ENCODE measurements at places on chromosomes 3 and 15.

- DNase-seq: no peak
Observed at GRCh38 chr3:48575366-48575765, 11.8 kb upstream of the UCN2 start.

DNA sequence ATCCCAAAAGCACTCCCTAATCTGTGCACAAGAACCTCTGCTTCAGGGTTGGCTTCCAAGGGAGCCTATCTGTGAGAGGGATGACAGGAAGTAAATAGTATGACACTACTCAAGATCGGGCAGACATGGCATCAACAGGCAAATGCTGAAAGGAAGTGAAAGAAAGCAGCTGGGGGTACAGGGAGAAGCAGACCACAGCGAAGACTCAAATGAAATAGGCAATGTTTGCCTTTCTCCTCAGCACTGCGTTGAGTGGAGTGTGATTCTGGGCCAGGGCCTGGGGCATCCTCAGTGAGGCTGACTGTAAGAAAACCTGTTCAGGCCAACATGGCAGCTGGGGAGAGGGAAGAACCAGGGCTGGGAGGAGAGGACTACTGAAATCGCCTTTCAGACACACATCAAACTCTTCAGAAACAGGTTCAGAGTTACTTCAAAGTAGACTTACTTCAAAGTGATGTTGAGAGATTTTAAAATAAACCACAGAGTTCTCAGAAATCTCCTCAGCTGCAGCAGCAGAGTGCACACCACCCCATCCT is 96.6 kb downstream of the SLC9A9 start:
- no peak for DNase-seq

- DNase-seq: no peak
Observed at GRCh38 chr3:115068799-115069198, 78.3 kb downstream of the ZBTB20 start.

DNA sequence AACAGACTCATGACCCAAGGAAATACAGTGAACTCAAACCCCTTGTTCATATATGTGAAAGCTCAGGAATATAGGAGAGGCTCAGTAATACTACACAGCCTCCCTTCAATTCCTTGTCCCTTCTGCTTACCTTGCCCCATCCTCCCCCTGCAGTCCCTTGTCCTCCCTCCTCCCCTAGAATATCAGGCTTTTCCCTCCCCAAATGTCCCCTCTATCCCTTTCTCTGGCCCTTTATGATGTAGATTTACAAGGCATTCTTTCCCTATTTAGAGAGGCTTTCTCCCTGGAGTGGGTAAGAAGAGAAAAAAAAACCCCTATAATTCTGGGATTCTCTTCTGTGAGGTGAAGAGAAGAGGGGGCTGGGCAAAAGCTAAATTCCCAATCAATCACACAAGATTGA is 64.9 kb upstream of the KBTBD8 start:
- DNase-seq: no peak

DNA sequence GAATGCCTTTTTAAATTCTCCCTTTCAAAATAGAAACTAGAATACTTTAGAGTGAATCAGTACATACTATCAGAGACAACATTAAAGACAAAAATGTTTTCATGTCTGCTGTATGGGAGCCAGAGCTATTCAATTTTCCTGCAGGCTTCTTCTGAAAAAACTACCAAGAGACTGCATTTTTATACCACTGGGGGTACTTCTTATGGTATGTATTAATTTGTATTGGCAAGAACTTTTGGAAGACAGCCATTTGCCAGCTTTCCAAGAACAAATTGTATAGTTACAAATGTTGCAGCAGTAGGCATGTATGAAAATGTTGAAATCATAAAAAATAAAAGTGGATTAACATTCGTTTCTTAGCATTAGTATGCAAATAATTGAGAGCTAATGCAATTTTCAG is 1010.0 kb upstream of the CADM2 start:
- no peak for DNase-seq

GRCh38 chr15:52336529-52336928 is 40.9 kb upstream of the MYO5C start:
- DNase-seq: peak; percentile 18

Measured in HuH-7.5 (cell line).